ENCODE measurements at places on chromosomes 6 and 20.

- peak; percentile 20 for DNase-seq
These were observed 3.6 kb downstream of the GTSF1L start for GRCh38 chr20:43723186-43723585.

DNA sequence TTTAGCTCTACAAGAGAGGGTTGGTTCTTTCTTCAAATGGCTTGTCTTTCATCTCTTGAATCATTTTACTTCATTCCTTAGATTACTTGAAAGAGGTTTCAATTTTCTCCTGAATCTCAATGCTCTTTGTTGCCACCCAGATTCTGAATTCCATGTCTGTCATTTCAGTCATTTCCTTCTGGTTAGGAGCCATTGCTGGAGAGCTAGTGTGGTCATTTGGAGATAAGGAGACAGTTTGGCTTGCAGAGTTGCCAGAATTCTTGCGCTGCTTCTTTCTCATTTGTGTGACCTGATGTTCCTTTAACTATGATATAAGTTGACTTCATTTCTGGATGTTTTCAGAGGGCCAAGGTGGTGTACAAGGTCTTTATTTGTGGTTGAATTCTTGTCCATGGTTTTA lies 157.8 kb downstream of the SLC22A3 start:
- no peak for DNase-seq

DNA sequence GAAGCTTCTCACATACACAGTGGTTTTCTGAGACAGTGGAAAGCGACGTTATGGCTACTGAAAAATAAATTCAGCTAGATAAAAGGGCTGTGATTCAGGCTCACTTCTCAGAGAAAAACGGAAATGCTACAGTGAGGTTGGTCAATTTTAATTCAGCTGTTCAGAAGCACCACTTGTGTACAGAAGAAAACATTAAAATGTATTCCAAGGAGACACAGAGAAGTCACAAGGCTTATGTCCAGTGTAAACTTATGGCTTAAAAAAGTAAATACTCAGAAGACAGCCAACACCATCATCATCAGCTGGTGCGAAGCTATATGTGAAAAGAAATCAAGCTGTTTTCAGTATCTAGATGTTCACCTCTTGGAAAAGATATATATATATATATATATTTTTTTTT lies 68.6 kb downstream of the ABHD12 start:
- DNase-seq = no peak

GRCh38 chr20:47428851-47429336 lies 72.4 kb upstream of the ZMYND8 start:
- no peak for DNase-seq

GRCh38 chr6:125797886-125798444 lies 7.2 kb downstream of the NCOA7 start:
- no peak for DNase-seq

DNA sequence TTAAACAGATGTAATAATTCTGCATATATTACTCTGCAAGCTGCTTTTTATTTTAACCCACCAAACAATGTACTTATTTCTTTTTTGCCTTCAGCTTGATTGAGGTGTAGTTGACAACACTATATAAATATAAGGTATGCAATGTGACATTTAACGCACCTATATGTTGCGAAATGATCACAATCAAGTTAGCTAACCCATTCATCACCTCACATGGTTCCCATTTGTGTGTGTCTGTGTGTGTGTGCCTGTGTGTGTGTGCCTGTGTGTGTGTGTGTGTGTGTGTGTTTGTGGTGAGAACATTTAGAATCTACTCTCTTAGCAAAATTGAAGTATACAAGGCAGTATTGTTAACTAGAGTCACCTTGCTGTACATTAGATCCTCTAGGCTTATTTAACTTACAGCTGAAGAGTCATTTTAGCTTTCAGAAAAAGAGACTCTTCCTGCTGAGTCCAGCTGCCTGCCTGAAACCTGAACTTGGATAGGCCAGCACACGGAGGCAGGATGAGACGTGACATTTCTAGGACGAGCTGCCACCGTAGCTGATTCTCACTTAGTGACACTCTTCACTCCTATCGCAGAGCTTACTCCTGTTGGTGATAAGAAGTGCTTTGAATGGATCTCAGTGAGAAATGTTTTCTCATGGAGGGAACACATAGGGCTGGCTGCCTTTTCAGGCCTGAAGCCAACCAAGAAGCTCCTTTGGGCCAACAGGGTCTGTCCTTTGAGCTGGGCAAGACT lies 126.5 kb upstream of the RIPOR2 start:
- DNase-seq = no peak

DNA sequence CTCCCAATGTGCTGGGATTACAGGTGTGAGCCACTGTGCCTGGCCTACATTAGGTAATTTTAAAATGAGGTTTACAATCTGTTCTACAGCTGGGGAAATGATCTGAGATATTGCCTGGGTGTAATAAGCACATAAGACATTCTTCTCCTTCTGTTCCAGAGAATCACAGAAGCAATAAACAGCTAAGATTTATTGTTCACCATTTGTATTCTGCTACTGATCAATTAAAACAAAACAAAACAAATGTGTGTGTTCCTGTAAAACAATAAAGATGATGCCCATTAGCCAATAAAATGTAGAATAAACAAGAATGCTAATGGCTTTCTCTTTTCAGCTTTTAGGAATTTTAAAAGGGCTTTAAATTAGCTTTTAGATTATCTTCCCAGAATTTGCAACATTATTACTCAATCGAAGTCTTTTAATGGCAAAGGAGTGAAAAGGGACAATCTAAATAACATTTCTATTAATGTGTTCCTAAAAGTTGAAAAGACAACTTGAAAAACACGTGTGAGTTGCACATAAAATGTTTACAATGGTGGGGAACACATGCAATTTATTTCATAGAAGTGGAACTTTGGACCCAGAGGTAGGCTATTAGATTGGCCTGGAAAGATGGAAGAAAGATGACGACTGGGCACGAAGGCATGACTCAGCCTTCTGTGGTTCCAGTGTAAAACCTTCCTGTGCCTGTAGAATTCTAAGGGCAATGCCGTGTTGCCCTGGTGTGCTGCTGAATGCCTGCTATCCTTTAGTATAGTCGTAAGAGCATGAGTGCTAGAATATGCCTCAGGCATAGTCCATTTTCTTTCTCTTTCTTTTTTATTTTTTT lies 29.0 kb upstream of the DEK start:
- DNase-seq = no peak

DNA sequence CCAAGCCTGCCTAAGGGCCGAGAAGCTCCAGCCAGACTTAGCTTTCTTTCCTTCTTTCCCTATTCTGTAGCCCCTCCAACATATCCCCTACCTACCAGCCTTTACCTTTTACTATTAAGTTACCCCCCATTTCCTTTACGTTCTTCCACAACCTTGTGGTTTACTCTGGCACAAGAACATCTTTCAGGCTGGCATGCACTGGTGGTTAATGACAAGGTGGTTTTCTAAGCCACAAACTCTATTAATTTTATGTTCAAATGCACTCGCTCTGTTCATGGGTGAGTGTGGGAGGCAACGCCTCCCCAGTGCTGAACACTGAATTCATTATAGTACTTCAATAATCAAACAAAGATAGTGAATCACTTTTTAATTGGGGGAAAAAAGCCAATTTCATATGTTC lies 64.4 kb downstream of the TRERF1 start:
- DNase-seq = no peak

DNA sequence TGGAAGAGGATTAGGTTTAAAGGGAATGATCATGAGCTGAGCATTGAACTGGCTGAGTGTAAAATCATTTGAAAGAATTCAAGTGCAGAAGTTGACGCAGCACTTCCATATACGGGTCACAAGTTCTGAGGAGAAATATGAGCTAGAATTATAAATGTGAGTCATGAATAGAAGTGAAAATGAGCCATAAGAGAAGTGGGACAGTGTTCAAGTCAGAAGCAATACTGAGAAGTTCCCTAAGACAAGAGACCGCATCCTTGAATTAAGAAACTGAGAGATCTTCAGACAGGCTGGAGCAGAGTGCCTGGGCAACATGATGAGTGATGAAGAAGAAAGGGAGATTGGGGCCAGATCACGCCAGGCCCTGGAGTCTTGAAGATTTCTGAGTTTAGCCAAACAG lies 209.7 kb downstream of the TBX18 start:
- no peak for DNase-seq

- DNase-seq = no peak
These were observed 2.0 kb upstream of the TPBG start for GRCh38 chr6:82361631-82362030.

GRCh38 chr6:138219398-138219797 lies 1.1 kb upstream of the PBOV1 start:
- no peak for DNase-seq

DNA sequence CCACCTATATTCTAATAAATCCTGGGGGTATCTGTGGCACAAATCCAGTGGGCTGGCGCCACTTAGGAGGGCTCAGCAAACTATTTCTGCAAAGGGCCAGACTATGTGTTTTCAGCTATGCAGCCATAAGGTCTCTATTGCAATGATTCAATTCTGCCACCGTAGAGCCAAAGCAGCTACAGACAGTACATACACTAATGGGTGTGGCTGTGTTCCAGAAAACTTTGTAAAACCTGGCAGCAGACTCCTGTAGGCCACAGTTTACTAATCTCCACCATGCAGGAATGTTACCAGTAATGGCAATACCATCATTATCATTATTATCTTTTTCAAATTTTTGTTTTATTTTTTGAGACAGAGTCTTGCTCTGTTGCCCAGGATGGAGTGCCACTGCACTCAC lies 65.7 kb downstream of the SULF2 start:
- DNase-seq = no peak

GRCh38 chr6:156526081-156526480 lies 251.1 kb upstream of the ARID1B start:
- no peak for DNase-seq

- DNase-seq = no peak
These were observed 205.1 kb upstream of the GMDS start for GRCh38 chr6:2450546-2450945.

DNA sequence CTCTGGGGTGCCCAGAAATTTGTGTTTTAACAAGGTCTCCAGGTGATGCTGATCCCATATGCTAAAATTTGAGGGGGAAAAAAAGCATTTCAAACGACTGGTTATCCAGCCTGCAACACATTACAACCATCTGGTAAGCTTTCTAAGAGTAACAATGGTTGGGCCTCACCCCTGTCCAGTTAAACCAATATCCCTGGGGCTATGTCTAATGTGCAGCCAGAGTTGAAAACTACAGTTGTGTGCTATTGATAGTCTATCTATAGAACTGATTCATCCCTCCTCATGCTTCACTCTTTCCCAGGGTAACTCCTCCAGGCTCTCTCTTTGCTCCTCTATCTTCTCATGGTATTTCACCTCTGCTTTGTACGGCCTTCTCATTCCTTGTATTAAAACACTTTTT lies 458.3 kb downstream of the MMUT start:
- DNase-seq = no peak

DNA sequence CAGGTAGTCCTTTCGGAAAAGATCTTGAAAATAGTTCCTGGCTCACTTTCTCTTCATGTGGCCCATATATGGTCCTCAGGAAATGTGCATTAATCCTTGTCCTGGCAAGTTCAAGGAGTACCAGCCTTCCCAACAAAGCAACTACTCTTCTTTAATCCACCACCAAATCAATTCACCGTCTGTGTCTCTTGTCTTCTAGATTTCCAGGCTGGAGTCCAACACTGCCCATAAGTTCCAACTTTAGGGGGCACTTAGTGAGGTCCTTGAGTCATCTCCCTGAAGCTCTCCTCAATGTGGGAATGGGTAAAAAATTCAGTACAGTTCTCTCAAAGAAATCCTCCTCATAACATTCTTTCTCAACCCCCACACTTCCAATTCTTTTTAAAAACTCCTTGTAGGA lies 6.9 kb upstream of the DAAM2 start:
- DNase-seq = no peak

- no peak for DNase-seq
These were observed 111.1 kb downstream of the JARID2 start for GRCh38 chr6:15356937-15357336.

Data from fibroblast of skin of left biceps (primary cell).